ENCODE measurements at places on chromosomes 7 and 10.

DNA sequence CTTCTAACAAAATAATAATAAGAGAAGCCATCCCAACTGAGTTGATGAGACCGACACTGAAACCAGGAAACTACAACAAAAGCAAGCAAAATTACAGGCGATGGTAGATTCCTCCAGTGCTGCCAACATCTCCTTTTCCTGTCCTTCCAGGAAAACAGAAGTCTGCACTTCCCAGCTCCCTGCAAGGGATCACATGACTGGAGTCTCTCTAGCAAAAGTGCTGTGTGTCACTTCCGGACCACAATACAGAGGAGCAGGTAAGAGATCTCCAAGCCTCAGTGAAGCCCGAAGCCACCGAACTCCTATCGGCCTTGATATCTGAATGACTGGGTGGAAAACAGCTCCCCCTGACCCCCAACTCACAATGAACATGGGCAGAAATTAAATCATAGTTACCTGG is 63.2 kb downstream of the SMURF1 start:
- DNase-seq: no peak

- no peak for DNase-seq
These were observed 302 bp upstream of the EN2 start for GRCh38 chr7:155457544-155458110.

DNA sequence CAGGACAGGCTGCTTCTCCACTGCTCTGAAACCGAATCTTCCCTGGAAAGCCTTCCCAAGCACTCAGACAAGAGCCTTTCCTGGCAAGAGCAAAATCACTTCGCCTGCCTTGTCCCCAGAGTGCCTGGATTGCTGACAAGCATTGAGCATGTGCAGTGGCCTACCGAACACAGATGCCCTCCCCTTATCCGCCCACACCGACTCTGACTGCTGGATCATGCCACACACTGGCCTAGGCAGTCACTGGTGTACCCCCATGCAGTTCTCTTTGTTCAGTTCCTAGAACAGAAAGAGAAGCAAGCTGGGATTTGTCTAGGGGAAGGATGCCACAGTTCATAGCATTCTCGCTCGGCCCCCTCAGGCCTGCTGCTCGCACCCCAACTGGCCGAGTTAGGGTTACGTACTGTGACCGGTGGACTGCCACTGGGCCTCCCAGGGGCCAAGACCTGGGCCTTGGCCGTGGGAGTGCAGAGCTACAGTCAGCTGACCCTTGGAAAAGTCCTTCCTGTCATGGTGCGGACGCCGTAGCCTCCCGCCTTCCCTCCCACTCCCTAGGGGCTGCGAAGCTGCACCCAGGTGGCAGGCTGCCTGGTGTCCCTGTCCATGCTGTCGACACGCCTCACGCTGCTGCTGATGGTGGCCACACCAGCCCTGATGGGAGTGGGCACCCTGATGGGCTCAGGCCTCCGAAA is 6.9 kb downstream of the ABCB8 start:
- DNase-seq: no peak

GRCh38 chr10:62095181-62096122 is 173.2 kb downstream of the RTKN2 start:
- DNase-seq: no peak

- no peak for DNase-seq
These were observed 139.2 kb upstream of the TMEM168 start for GRCh38 chr7:112929421-112929820.

DNA sequence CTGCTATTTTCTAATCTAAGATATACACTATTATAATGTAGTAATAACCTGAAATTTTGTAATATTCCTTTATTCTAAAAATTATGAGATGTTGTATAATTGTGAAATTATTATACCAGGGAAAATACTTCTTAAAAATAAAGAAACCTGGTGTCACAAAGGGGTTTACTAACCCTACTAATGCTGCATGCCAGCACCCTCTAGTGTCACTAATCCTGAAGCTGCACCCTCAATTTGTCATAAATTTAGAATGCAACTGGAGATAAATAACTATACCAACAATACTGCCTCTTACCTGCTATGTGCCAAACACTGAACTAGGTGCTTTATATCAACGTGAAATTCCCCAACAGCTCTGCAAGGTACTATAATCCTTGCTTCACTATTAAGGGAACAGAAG is 30.8 kb downstream of the TM9SF3 start:
- DNase-seq: no peak

DNA sequence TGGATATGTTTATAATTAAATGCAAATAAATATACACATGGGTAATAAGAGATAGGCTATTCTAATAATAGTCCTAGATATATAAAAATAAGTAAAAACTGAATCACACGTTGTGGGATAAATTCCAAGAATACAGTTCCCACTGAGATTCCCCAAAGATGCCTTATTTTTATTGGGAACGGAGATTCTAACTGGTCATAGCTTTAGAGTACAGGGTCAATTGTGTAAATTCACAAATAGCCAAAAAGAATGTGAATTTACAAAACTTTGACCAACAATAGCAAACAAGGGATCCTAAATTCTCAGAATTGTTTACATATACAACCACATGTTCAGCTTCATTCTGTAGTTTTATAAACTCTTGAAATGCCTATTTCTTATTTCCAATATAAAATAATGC is 65.0 kb downstream of the VSTM4 start:
- no peak for DNase-seq

DNA sequence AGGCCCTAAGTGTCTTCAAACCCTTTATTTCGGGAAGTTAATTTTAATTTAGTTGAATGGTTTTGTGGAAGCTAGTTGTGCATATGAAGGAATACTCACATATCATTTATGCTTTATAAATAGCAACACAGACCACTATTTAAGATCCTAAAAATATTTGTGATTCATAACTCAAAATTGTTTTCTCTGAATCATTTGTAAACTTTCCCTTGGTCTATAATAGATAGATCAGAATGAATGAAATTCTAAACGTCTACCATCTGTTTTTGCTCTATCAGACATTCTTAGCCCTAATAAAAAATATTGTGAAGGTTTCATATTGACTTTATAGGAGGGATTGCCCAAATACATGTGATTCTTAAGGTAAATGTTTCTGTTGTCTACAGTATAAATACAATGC is 43.5 kb downstream of the LOXL4 start:
- DNase-seq: no peak

GRCh38 chr10:6384847-6385246 is 182.1 kb downstream of the PFKFB3 start:
- DNase-seq: no peak

GRCh38 chr10:71647526-71648253 is 71.9 kb downstream of the C10orf105 start:
- DNase-seq: no peak

- DNase-seq: no peak
These were observed 6.4 kb upstream of the CSTF2T start for GRCh38 chr10:51705774-51706173.

GRCh38 chr10:104031631-104032030 is 54.0 kb downstream of the COL17A1 start:
- DNase-seq: no peak
